Dorsolateral prefrontal cortex (tissue), 122 donors: ENCODE measurements at places on chromosomes 6 and 20.

DNA sequence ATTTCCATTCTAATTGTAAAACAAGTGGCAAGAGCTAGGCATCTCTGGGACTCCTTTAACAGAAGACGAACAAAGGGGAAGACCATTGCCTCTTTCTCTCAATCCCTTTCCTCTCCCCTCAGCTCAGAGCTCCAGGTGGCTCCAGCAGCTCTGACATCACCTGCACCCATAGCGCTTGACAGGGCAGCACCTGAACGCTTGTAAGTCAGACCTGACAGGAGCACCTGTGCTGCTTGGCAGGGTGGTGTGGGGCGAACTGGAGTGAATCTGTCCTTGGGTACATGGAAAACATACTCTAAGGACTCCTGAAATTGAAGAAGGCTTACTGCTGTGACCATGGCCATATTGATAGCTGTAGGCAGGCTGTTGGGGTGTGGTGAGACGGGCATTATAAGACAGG is 409.5 kb upstream of the AGPAT4 start:
- DNase-seq = no peak

DNA sequence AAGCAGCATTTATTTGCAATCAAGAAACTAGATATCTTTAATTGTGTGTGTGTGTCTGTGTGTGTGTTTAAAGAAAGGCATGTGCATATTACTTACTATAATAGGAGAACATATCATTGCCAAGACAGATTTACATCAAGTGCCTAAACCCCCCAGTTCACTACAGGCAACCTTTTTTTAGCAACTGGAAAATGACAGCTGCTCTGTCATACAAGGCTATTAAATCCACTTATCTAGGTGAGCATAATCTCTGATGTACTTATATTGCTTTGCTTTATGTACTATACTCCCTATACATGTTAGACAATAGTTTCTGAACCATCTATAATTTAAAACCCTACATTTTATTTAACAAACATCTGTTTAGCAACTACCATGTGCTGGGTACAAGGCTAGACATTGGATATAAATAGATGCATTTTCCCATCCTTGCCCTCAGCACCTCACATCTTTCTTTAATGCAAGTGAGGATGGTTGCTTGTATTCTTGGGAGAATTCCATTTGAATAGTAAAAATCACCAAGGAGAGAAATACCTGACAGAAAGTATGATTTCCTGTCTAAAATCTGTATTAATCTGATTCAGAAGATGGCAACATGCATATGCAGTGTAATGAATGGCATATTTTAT is 398.3 kb downstream of the LAMA2 start:
- DNase-seq = no peak

DNA sequence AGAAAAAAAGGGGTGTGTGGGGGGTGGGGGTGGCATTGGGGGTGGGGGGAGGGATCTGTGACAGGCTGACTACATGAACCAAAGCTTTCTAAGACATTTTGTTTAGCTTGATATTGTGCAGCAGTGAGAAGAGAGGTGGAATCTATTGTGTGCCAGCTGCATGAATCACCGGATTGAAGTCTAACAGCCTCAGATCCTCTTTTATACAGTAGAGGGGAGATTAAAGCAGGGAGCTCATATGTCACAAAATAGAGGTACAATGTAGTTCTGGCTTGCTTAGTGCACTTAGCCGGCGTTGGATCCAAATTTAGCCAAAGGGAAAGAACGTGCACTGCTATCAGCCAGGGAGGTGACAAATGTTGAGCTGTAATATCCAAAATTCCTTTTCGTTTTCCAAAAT is 404.2 kb upstream of the CITED2 start:
- no peak for DNase-seq

DNA sequence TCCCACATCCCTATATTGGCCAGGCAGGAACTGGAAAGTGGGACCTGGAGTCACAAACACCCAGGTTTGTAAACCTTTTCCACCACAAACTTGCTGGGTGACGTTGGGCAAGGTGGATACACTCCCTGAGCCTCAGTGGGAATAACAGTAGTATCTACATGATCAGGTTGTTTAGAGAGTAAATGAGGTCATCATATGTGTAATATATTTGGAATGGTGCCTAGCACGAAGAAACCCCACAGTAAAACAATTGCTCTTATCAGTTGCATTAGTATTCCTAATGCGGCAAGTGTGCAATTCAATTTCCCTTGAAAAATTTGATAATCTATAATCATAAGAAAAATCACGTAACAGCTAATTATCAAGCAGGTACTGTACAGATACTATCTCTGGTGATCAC is 51.9 kb downstream of the HIVEP2 start:
- no peak for DNase-seq

DNA sequence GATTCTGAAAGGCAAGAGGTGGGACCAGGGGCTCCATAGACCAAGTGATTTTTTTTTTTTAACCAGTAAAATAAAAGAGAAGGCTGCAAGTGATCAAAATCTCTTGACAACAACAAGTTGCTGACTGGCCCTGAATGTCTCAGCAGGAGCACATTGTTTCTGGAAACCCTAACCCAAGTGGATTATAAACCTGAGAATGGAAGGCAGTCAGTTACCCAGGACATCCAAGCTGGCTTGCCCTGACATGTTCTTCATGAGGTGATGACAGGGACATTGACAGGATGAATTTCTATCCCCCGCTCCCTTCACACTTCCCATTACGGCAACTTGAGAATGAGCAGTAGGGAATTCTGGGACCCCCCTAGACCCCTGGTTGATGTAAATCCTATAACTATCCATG is 49.6 kb upstream of the RIPOR2 start:
- no peak for DNase-seq

DNA sequence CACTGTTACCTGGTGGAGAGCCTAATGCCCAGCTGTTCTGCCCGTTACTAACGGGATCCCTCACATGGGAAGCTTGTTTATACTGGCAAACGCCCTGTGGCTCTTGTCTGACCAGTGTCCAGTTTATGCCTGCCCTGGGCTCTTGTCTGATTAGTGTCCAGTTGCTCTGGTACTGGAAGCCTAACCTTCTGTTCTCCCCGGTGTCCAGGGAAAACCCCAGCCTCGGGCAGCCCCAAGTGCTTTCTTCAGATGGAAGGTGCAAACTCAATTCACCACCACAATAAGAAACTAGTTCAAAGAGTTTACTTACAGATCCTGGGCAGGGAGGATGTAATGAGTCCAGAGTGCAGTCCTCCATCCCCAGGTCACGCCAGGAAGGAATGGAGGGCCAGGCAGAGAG is 148.4 kb downstream of the TBXT start:
- DNase-seq = no peak

DNA sequence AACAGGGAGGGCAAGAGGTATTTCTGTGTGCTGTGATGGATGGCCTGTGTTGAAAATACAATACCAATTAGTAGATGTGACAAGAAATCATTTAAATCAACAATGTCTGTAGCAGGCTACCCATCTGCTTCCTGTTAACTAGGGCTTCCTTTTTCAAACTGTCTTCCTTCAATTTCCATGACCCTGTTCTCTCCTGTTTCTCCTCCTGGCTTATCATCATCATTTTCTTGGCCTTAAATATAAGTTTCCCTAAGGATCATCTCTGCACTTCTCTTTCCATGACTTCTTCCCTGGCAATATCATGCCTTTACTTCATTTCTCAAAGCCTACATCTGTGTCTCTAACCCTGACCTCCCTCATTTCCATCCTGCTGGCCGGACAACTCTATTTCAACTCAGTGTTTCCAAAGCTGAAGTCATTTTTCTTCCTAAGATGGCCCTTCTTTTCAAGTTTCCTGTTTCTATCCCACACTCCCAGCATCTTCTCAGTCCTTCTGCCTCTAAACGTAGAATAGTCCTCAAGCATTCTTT is 18.2 kb downstream of the ZC2HC1B start:
- no peak for DNase-seq

GRCh38 chr20:1335961-1336698 is 7.2 kb upstream of the SDCBP2 start:
- no peak for DNase-seq

GRCh38 chr6:48928937-48929336 is 534.1 kb downstream of the MMUT start:
- no peak for DNase-seq

DNA sequence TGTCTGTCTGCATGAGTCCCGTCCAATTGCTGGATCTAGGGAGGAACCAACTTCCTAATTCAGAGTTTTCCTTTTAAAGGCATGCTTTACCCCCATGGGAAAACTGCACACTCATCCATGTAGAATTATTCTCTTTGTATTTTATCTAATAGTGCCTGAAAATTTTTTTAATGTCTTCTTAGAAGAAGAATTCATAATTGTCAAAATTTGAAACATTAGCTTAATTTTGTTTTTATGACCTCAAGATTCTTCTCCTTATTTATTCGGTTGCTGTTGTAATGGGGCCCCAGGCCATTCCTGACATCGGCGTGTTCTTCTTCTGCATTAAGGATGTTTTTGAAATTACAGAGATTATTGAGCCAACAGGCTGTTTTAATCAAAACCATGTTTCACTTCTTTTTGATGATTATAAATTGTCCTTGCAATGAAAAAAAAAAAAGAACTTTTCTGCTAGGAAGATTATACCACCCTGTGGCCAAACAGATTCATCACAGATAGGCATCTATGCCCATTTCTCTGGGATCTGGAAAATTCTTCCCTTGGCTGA is 100.3 kb downstream of the ZNF217 start:
- DNase-seq = no peak

- DNase-seq = peak; percentile 80
These were observed 15.8 kb downstream of the AARS2 start for GRCh38 chr6:44297063-44298038.

GRCh38 chr6:33118525-33119123 is 42.8 kb downstream of the HLA-DPB1 start:
- no peak for DNase-seq
